Activated CD8-positive, alpha-beta T cell treated with anti-CD3 and anti-CD28 coated beads, Interleukin-2, amount 10 ng/mL, durations not matched to agents 7 days and 5 days (primary cell): ENCODE measurements at places on chromosomes 7 and 10.

- H3K36me3 ChIP-seq, result no peaks in the 10 kb centered on the region
- peaks cover 9% of the 10 kb centered on the region for H3K4me1 ChIP-seq
- H3K27ac ChIP-seq, result no peak overlapping the region
- no peak for DNase-seq
These were observed 4.2 kb downstream of the STEAP4 start for GRCh38 chr7:88302486-88302885.

DNA sequence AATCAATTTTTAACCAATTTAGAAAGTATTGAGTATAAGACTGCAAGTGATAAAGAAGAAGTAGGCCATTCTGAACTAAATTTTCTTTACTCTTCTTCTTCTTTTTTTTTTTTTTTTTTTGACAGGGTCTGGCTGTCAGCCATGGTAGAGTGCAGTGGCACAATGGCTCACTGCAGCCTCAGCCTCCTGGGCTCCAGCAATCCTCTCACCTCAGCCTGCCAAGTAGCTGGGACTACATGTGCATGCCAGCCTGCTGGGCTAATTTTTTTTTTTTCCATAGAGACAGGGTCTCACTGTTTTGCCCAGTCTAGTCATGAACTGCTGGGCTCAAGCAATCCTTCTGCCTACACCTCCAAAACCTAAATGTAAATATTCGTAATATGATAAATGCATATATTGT lies 63.2 kb downstream of the DGKB start:
- H3K4me3 ChIP-seq, result no peak overlapping the region
- no peaks in the 10 kb centered on the region for H3K27me3 ChIP-seq
- H3K4me1 ChIP-seq, result no peaks in the 10 kb centered on the region
- H3K27ac ChIP-seq, result no peak overlapping the region

GRCh38 chr7:80634505-80634904 lies 3.9 kb upstream of the CD36 start:
- no peak overlapping the region for H3K27ac ChIP-seq
- H3K4me3 ChIP-seq, result no peak overlapping the region
- no peaks in the 10 kb centered on the region for H3K4me1 ChIP-seq
- no peak for DNase-seq

GRCh38 chr10:119761106-119761505 lies 35.3 kb downstream of the INPP5F start:
- no peaks in the 10 kb centered on the region for H3K27me3 ChIP-seq
- H3K4me1 ChIP-seq, result peaks cover 3% of the 10 kb centered on the region
- H3K4me3 ChIP-seq, result no peak overlapping the region

GRCh38 chr10:58164517-58164916 lies 103.2 kb downstream of the IPMK start:
- no peaks in the 10 kb centered on the region for H3K4me1 ChIP-seq
- DNase-seq, result no peak
- no peaks in the 10 kb centered on the region for H3K36me3 ChIP-seq

- peak; percentile 44 for DNase-seq
- peak overlapping the region; percentile 30 for H3K4me3 ChIP-seq
- peaks cover 7% of the 10 kb centered on the region for H3K4me1 ChIP-seq
These were observed 2.7 kb upstream of the PDGFA start for GRCh38 chr7:522071-522950.

DNA sequence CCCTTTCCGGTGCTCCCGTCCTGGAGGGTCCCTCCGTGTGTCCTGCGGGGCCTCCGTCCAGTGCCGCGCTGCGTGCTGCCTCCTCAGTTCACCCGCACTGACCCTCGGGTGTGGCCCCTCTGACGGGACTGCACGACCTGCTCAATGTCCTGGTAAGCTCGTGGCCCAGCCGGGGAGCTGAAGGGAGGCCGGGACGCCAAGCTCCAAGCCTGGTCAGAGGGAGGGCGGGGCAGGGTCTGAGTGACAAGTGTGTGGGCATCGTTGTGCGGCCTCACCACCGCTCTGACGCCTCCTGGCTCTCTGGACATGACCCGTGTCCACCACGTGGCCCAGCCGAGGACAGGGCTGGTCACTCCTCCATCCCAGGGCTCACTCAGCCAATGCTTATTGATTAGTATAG lies 25.9 kb downstream of the FAM20C start:
- H3K27ac ChIP-seq, result no peak overlapping the region
- no peaks in the 10 kb centered on the region for H3K36me3 ChIP-seq
- DNase-seq, result no peak
- H3K27me3 ChIP-seq, result no peaks in the 10 kb centered on the region
- H3K4me3 ChIP-seq, result no peak overlapping the region
- H3K4me1 ChIP-seq, result no peaks in the 10 kb centered on the region

DNA sequence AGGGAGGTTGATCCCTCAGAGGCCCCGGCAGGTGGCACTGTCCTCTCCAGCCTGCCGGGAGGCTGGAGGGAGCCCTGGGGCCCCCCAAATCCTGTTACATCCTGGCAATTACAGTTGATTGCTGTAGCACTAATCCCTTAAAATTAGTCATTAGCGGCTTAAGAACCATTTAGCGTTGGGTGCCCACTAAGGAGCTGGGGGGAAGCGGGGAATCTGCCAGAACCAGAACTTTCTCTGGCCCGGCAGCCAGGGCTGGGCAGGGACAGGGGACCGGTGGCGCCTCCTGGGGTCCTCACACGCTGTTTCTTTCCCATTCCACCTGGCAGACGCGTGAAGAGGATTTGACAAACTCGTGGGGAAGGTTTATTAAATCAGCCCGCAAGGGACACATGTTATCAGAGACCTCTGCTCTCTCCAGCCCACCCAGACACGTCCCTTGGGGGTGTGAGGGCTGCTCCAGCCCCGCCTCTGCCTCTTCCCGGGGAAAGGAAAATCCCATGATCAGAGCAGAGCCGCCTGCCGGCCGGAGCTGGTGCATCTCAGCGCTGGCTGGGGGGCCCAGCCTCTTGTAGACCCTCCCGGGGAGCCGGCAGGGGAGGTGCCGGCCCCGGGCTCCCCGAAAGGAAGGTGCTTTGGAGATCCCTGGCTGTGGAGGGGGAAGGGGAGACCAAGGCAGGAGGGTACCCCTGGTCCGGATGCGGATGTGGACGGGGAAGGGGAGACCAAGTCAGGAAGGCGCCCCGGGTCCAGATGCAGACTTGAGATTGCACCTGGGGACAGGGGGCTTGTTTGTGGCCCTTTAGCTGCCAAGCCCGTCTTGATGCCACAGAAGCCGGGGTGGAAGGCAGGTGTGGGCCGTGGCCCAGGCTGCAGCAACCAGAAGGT lies 142.7 kb downstream of the ELFN1 start:
- no peaks in the 10 kb centered on the region for H3K36me3 ChIP-seq
- H3K4me3 ChIP-seq, result no peak overlapping the region
- DNase-seq, result no peak
- H3K4me1 ChIP-seq, result no peaks in the 10 kb centered on the region

DNA sequence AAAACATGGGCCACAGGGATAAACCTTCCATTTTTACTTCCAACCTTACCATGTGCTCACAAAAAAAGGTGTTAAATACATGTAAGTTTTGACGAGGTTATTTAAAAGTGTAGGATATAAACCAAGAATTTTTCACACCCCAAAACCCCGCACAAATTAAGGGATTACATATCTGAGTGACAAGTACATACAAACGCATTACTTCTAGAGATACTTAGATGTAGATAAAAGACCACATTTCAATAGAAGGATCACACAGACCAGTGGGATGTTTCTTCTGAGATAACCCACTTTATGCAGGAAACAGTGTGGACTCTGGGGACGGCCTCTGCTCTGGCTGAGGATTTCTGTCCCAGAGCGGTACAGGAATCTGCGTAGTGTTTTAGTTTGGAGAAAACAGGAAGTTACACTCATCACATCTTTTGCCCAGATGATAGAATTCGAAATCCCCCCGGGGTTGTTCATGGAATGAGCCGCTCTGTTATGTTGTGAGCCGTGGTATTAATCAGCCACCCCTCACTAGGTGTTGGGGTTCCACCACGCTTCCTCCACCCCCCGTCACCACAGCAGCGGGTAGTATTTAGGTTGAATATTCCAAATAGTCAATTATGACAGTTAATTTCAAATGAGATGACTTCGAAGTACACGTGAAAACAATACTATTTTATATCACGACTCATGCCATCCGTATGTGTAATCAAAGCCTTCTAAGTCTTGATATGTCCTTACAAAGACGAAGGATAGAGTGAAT lies 1.3 kb upstream of the CUL1 start:
- H3K27ac ChIP-seq, result peak overlapping the region; percentile 84
- peaks cover 11% of the 10 kb centered on the region for H3K27me3 ChIP-seq
- H3K4me1 ChIP-seq, result peaks cover 43% of the 10 kb centered on the region
- H3K4me3 ChIP-seq, result peak overlapping the region; percentile 79
- H3K36me3 ChIP-seq, result peaks cover 8% of the 10 kb centered on the region

GRCh38 chr7:76392531-76393115 lies 16.9 kb downstream of the SSC4D start:
- H3K4me1 ChIP-seq, result peaks cover 26% of the 10 kb centered on the region
- peak overlapping the region; percentile 83 for H3K4me3 ChIP-seq
- peak overlapping the region; percentile 99 for H3K27ac ChIP-seq
- DNase-seq, result no peak
- H3K36me3 ChIP-seq, result no peaks in the 10 kb centered on the region
- H3K27me3 ChIP-seq, result peaks cover 3% of the 10 kb centered on the region

DNA sequence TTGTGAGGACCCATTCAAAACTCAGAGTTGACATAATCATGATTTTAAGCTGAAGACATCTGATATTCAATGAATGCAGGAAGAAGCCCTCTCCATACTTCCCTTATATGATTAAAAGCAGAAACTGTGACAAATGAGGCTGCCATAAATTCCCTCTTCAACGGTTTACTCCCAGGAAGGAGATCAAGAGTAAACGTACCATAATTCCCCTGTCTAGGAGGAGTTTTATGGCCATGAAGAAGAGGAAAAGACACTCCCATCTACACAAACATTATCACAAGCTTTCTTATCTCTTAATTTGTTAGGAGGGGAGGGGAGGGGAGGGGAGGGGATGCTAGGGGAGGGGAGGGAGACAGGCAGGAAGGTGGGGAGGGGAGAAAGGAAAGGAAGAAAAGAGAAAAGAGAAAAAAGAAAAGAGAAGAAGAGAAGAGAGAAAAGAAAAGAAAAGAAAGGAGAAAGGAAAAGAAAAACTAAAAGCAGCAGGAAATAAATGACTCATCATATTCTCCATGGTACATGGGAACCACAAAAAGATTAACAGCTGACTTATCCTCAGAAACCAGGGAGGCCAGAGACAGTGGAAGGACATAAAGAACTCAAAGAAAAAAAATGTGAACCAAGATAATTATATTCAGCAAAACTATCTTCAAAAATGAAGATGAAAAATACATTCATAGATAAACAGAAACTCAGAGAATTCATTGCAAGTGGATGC lies 121.6 kb downstream of the ALOX5 start:
- H3K27me3 ChIP-seq, result no peaks in the 10 kb centered on the region
- H3K4me3 ChIP-seq, result no peak overlapping the region
- peaks cover 7% of the 10 kb centered on the region for H3K4me1 ChIP-seq
- DNase-seq, result no peak
- H3K36me3 ChIP-seq, result peaks cover 18% of the 10 kb centered on the region
- no peak overlapping the region for H3K27ac ChIP-seq

GRCh38 chr7:142880876-142881505 lies 4.6 kb downstream of the TRPV6 start:
- DNase-seq, result peak; percentile 66
- H3K27me3 ChIP-seq, result peaks cover 12% of the 10 kb centered on the region
- H3K27ac ChIP-seq, result no peak overlapping the region
- H3K4me3 ChIP-seq, result no peak overlapping the region
- H3K36me3 ChIP-seq, result no peaks in the 10 kb centered on the region

- H3K27ac ChIP-seq, result no peak overlapping the region
- peak overlapping the region; percentile 24 for H3K4me3 ChIP-seq
- peaks cover 12% of the 10 kb centered on the region for H3K4me1 ChIP-seq
- no peaks in the 10 kb centered on the region for H3K36me3 ChIP-seq
These were observed 92.4 kb upstream of the ZNF800 start for GRCh38 chr7:127484954-127485353.

GRCh38 chr7:78020136-78020873 lies 221.7 kb downstream of the PHTF2 start:
- peak; percentile 54 for DNase-seq
- peaks cover 12% of the 10 kb centered on the region for H3K4me1 ChIP-seq
- peaks cover 38% of the 10 kb centered on the region for H3K27me3 ChIP-seq
- H3K4me3 ChIP-seq, result peak overlapping the region; percentile 58

DNA sequence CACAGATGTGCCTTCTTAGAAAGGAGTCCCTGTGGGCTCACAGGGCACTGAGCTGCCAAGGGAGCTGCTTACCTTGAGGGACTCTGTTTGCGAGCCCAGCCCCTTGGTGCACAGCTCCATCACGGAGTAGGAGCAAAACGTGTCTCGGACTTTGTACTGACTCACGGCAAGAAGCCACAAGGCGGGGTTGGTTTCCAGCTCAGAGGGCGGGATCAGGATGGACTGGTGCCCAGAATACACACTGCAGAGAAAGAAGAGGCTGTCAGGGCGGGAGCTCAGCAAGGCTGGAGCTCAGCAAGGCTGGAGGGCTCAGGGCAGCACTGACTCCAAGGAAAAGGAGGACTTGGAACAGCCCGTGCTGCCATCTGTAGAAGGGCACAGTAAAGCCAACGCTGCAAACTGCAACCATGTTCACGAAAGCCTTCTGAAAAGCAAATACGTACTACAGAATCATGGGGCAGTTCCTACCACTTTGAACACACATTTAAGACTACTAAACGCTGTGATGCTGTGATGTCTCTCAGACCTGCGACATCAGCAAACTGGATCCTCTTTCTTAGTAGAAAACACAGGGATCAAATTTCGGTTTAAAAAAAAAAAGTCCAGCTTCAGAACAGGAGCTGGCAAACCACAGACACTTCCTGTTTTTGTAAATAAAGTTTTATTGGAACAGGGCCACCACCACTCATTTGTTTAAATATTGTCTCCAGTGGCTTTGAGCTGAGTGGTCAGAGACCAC lies 194.3 kb downstream of the ZMYND11 start:
- H3K4me1 ChIP-seq, result peaks cover 35% of the 10 kb centered on the region
- peaks cover 2% of the 10 kb centered on the region for H3K36me3 ChIP-seq
- peak overlapping the region; percentile 44 for H3K4me3 ChIP-seq
- H3K27ac ChIP-seq, result peak overlapping the region; percentile 69
- H3K27me3 ChIP-seq, result peaks cover 2% of the 10 kb centered on the region

DNA sequence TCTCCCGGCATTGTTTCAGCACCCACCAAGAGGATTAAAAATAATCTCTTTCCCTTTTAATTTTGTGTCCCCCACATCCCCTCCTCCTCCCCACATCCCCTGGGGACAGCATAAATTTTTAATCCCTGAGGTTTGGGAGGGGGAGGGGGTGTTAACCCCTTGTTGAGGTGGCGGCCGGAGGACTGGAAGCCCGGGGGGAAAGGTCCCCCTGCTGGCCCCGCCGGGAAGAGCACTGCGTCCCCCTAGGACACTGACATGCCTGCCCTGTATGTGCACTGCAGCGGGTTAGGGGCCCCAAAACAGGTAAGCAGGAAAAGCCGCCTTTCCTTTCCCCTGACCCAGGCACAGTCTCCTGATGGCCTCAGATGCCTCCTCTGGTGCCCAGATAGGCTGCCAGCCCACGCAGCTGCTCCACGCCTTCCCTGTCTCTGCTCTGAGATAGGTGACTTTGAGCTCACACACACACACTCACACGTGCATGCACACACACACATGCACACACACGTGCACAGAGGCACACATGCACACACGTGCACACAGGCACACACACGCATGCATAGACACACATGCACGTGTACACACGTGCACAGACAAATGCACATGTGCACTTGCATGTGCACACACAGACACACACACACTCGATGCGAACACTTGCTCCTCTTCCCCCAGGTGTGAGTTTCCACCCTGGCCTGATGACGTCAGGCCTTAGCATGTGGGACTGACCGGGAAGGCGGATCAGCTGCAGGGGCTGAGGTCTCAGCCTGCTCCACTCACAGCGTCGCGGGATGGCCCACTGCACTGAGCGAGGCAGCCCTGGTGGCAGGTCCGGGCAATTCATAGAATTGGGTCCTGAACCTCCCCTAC lies 12.3 kb downstream of the CNPY1 start:
- DNase-seq, result peak; percentile 49
- no peak overlapping the region for H3K27ac ChIP-seq
- peaks cover 54% of the 10 kb centered on the region for H3K27me3 ChIP-seq
